ENCODE measurements at places on chromosomes 3 and 15. TPM values are rescaled to one million over a fixed set of nuclear protein-coding genes. Genes with fewer than 3 reads are reported as not detected.

The SMAD3 gene
- total RNA-seq: 58.8 TPM

The CCR3 gene
- total RNA-seq: not detected

The GOLGA6A gene
- 0.98 TPM for total RNA-seq

The GOLGA8T gene
- 1.5 TPM for total RNA-seq

The LIPC gene
- 24.4 TPM for total RNA-seq

The CD47 gene
- 88.3 TPM for total RNA-seq

The GJD2 gene
- not detected for total RNA-seq

The NPAP1 gene
- not detected for total RNA-seq

The CHRFAM7A gene
- 4.7 TPM for total RNA-seq
